ENCODE measurements at places on chromosomes 1 and 21.

GRCh38 chr1:36258960-36259344 lies 34.7 kb downstream of the THRAP3 start:
- DNase-seq: no peak

DNA sequence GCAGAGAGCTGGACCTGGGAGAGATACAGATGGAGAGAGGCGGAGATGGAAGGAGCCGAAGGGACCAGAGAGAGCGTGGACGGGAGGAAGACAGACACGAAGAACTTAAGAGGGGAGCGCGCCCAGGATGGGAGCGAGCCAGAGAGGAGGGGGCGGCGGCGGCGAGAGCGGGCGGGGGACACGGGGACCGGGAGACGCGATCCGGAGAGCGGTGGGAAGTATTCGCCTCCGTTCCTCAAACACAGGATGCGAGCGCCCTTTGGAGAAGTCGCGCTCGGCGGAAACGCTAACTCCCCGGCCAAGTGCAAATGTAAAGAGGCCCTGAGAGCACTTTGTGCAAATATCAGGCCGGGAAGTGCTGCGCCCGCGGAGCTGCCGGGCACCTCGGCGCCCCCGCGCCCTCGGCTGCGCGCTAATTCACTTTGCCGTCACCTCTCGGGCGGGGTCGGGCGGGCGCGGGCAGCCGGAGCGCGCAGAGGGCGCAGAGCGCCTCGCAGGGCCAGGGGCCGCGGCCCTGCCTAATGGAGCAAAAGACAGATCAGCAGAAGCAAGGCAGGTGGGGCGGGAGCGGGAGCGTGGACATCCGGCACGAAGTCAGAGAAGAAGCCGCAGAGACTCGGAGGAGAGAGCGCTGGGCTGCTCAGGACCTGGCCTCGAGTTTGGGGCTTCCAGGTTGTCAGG lies 281.2 kb downstream of the RRAGC start:
- DNase-seq: no peak

- DNase-seq: no peak
These were observed 1.4 kb downstream of the RCAN3 start for GRCh38 chr1:24503870-24504523.

DNA sequence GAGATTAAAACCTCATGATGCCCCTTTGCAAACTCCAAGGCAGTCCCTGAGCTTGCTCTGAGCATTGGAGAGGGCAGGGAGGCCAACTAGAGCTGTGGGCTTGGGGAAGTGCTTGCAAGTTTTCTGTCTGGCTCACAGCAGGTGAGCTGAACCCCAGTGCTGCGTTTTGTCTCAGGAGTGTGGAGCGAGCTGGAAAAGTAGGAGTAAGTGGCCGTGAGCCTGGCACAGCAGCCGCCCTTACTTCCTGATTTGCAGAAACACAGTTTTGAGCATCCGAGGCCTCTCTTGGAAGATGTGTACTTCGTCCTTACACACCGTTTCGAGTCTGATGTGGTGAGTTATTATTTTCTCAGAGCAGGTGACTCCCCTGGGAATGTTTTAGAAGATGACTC lies 221.2 kb upstream of the C1orf174 start:
- DNase-seq: no peak

DNA sequence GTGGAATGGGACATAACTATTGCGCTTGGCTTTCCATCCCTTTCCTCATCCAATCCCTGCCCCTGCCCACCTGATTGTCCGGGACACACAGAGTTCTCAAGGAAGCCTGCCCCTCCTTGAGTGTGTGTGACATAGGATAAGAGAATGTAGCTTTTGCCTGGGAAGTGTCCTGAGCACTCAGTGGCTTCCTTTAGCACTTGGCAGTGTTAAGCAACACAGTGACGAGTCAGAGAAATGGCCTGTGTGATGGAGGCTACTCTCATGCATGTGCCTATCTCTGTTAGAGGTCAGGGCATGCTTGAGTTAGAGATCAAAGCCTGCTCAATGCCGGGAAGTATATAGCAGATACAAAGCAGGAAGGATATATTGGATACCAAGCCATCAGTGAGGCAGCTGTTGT lies 289.5 kb downstream of the SIPA1L2 start:
- no peak for DNase-seq

Measured in right renal pelvis (tissue), 4 donors.